Peyer's patch (tissue), 4 donors: ENCODE measurements at places on chromosomes 2 and 18. TPM values are rescaled to one million over a fixed set of nuclear protein-coding genes. Genes with fewer than 3 reads are reported as not detected.

DNA sequence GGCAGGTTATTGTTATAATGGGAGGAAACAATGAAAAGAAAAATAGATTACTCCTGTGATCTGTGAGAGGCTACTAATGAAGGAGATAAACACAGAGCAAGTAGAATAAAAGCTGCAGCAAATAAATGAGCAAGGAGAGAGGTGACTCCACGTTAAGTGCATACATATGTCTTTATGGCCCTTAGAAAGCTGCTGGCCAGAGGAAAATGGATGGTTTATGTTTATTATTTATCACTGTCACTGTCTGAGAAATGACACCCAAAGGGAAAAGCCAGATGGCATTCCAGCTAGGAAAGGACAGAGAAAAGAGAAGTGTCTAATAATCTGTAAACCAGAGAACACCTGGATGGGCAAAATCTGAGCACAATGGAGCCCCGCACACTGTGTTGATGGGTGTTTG, 122.9 kb upstream of the DDX18 start:
- no peak overlapping the region for H3K4me3 ChIP-seq
- no peaks in the 10 kb centered on the region for H3K4me1 ChIP-seq
- no peaks in the 10 kb centered on the region for H3K36me3 ChIP-seq
- H3K27ac ChIP-seq: no peak overlapping the region

DNA sequence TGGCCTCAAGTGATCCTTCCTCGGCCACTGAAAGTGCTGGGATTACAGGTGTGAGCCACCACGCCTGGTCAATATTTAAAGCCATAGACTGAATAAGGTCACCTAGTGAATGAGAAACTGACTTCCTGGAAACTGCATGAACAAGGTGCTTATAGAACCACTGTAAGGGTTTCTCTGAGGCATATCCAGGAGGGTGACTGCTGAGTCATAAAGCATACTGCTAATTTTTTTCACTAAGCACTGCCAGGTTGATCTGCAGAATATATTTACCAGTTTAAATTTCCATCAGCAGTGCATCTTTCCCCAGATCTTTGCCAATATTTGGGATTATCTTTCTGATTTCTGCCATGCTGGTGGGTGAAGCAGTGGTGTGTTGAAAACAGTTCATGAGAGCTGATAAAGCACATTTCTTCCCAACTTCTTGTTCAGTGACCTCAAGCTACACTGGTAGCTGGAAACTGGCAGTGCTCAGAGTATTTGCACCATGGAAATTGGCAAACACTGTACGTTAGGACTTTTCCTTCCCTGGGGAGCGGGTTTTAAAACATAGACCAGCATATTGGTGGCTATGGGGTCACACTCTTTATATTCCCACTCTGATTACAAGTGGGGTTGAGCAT, 4.2 kb upstream of the CLIP4 start:
- H3K36me3 ChIP-seq: no peaks in the 10 kb centered on the region
- no peak overlapping the region for H3K27ac ChIP-seq
- no peaks in the 10 kb centered on the region for H3K27me3 ChIP-seq
- H3K4me3 ChIP-seq: no peak overlapping the region
- DNase-seq: no peak

DNA sequence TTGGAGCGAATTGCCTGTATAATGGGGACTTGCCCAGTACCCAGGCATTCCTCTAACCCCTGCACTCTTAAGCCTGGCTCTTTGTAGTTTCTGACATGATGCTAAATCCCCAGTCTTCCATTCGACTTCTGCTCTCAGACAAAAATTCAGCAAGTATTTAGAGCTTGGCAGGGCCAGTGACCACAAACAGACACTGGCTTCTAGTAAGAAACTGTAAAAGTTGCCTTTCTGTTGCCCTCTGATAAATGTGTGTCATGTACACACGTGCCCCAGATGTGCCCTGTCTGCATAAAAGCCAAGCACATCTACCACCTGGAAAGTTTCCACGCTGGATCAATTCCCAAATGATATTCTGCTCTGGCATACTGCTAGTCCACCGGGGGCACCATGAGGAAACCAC, 18.0 kb downstream of the PAX3 start:
- no peak for DNase-seq
- no peak overlapping the region for H3K4me3 ChIP-seq
- H3K36me3 ChIP-seq: no peaks in the 10 kb centered on the region
- no peaks in the 10 kb centered on the region for H3K4me1 ChIP-seq
- H3K27me3 ChIP-seq: no peaks in the 10 kb centered on the region

DNA sequence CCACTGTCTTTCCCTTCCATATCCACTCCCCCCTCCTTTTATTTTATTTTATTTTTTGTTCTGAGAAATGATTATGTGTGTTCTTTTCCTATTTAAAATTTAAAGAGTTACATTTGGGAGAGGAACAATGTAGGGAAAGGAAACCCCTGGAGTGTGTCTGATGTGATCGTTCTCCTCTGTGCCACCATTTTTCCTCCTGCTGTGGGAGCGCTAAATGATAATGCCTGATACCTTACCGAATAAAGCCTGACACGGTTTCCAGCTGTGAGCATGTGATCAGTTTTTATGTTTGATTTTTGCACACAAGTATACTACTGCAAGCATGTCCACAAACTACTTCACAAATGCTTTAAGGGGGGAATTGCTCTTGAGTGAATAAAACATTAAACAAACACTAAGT, 317.8 kb upstream of the FANCL start:
- no peaks in the 10 kb centered on the region for H3K27me3 ChIP-seq
- no peaks in the 10 kb centered on the region for H3K4me1 ChIP-seq
- H3K27ac ChIP-seq: no peak overlapping the region
- H3K4me3 ChIP-seq: no peak overlapping the region
- DNase-seq: no peak

DNA sequence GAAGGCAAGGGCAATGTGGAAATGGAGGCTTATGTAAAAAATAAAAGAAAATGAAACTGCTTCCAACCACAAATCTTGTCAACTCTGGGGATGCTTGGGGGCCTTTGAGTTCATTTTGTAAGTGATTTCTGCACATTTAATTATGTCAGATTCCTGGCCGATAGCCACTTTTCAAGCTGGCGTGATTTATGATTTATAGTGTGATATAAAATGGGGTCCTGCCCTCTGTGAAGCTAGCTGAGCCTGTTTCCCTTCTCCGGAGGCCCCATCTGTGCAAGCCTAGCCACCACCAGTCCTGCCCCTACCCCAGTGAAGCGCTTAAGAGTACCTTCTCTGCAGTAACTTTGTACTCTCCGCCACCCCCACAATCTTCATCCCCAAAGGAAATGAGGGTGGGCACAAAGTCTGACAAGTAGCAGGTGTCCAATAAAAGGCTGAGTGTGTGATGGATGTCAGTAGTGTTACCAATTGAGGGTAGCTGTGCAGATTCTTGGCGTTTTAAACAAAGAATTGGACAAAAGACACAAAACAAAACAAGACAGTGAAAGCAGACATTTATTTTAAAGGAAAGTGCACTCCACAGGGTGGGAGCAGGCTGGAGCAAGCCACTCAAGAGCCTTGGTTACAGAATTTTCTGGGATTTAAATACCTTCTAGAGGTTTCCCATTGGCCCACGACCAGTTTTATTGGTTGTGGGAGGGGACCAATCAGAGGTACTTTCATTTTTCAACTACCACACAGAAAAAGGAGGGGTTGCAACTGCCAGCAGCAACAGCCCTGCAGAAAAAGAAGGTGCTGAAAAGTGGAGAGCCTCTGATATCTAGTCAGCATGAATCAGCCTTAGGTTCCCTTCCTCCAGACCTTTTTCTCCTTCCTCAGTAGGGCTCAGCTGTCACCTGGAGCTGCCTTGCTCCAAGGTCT, 39.0 kb upstream of the SIX3 start:
- H3K36me3 ChIP-seq: no peaks in the 10 kb centered on the region
- H3K4me3 ChIP-seq: no peak overlapping the region

DNA sequence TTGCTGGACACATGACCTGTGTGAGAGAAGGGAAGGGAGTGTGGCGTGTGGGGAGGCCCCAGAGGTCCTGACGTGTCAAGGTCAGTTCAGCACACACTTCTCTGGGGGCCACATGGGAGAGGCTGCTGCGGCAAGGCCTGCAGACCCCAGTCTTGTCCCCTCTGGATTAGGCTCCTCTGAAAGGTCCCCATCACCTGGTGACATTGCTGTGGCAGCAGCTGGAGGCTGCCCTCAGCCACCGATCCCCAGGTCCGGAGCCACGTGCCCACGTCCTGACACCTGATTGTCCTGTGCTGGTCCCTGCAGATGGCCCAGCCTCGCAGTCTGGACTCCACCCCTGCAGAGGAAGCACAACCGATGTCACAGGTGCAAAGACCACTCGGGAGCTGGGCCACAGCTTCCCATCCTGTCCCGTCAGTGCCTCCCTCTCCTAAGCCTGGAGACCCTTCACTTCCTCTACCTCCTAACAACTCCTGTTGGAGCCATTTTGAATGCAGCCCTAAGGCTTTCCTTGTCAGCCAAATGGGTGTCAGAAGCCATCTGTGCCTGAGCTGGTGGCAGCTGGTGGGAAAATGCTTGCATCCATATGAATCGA, 12.7 kb downstream of the TMEM177 start:
- H3K27ac ChIP-seq: no peak overlapping the region
- no peak for DNase-seq
- H3K4me3 ChIP-seq: no peak overlapping the region
- peaks cover 22% of the 10 kb centered on the region for H3K36me3 ChIP-seq

GRCh38 chr2:122423934-122424333, 668.5 kb downstream of the TSN start:
- no peak overlapping the region for H3K4me3 ChIP-seq
- H3K36me3 ChIP-seq: no peaks in the 10 kb centered on the region
- DNase-seq: no peak
- no peaks in the 10 kb centered on the region for H3K27me3 ChIP-seq
- H3K27ac ChIP-seq: no peak overlapping the region
- H3K4me1 ChIP-seq: no peaks in the 10 kb centered on the region

GRCh38 chr2:205772983-205773382, 90.7 kb downstream of the NRP2 start:
- no peaks in the 10 kb centered on the region for H3K27me3 ChIP-seq
- peaks cover 36% of the 10 kb centered on the region for H3K4me1 ChIP-seq
- no peak for DNase-seq
- H3K27ac ChIP-seq: no peak overlapping the region
- H3K36me3 ChIP-seq: no peaks in the 10 kb centered on the region

DNA sequence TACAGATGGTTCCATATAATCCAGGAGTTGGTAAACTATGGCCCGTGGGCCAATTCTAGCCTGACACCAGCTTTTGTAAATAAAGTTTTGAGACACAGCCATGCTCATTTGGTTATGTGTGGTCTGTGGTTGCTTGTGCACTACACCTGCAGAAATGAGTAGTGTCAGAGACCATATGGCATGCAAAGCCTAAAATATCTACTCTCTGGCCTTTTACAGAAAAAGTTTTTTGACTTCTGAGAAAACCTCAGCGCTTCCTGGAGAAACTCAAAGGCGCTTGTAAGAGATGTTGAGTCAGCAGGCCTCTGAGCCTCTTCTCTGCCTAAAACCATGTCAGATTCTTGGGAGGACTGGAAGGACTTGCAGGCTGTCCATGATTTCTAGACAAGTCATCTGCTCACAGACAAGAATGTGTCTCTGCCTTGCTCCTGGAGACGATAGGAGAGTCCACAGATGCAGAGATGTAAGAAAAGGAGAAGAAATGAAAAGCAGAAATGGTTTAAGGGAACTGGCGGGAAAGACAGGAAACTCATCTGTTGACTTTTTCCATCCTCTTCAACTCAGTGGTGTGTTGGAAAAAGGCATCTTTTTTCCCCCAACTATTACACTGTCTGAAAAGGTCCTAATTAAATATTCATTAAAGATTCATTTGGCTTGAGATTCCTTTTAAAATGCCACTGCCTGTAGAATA, 5.2 kb downstream of the TTC39C start:
- no peaks in the 10 kb centered on the region for H3K36me3 ChIP-seq
- H3K27ac ChIP-seq: no peak overlapping the region
- H3K4me1 ChIP-seq: peaks cover 5% of the 10 kb centered on the region
- H3K4me3 ChIP-seq: no peak overlapping the region
- no peak for DNase-seq
- no peaks in the 10 kb centered on the region for H3K27me3 ChIP-seq

GRCh38 chr2:189440644-189440946, 679 bp upstream of the WDR75 start:
- no peaks in the 10 kb centered on the region for H3K4me1 ChIP-seq
- H3K36me3 ChIP-seq: no peaks in the 10 kb centered on the region
- H3K27ac ChIP-seq: peak overlapping the region; percentile 91
- no peaks in the 10 kb centered on the region for H3K27me3 ChIP-seq
- peak overlapping the region; percentile 80 for H3K4me3 ChIP-seq

DNA sequence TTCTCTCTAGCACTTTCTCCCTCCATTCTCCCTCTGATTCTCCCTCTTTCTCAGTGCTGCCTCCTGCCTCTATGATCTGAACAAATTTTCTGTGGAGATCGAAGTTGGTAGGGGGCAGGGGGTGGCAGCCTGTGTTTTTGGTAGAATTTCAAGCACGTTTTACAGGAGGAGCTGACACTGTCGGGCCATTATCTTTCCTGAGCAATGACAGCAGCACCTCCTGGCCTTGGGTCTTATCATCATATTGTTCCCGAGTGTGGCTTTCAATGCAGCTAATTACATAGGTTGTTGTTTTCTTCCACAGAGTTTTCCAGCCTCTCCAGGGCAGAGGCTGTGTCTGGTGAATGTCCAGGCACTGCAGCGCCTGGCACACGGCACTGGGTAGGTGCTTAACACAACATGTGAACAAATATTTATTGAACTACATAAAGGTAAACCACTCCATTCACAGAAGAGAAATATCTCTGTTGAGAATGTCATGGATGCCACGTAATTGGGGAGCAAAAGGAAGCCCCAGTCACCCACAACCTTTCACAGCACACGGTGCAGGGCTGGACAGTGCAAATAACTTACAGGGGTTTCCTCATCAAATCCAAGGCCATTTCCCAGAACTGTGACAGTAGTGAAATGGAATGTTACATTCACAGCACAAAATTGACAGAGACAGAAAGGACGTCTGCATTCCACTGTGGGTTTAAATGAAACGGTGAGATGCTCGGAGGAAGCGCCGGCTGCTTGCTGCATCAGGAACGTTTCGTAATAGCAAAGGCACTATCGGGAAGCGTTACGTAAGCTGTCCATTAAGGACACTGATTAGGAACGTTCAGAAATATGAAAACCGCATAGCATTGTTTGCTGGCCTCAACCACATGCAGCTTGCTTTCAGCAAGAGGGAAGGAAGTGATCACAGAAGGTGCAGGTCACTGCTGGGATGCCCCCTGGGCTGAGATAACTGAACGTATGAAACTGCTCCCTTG, 6.5 kb upstream of the KCNG2 start:
- DNase-seq: peak; percentile 26
- no peaks in the 10 kb centered on the region for H3K27me3 ChIP-seq
- no peaks in the 10 kb centered on the region for H3K4me1 ChIP-seq
- no peaks in the 10 kb centered on the region for H3K36me3 ChIP-seq
- H3K27ac ChIP-seq: no peak overlapping the region

Gene KIAA2012
- total RNA-seq: not detected

Gene HAAO
- 96.9 TPM for total RNA-seq

Gene POTEJ
- total RNA-seq: not detected

Gene SRD5A2
- total RNA-seq: not detected

Gene PCBP1
- total RNA-seq: 139 TPM
